ENCODE measurements at places on chromosomes 16 and 17.

DNA sequence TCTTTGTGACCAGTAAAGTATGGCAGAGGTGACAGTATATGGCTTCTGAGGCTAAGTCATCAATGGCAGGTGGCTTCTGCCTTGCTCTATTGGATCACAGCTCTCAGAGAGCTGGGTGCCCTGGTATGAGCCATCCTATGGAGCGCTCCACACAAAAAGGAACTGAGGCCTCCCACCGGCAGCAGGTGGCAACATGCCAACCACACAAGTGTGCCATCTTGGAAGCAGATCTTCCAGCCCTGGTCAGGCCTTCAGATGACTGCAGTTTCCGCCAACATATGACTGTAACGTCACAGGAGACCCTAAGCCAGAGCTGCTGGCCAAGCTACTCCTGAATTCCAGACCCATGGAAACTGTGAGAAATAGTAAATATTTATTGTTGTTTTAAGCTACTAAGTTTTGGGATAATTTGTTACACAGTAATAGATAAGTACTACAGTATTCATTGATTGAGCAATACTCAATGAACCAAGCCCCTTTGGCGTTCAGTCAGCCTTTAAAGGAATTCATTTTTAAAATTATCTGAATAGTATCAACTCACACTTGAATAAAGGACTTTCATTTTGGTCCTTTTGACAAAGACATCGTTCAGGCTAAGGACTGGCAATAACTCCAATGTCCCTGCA lies 69.4 kb upstream of the LHX1 start:
- DNase-seq = no peak

GRCh38 chr17:77404812-77405581 lies 264.2 kb downstream of the SEC14L1 start:
- DNase-seq = peak; percentile 48

- no peak for DNase-seq
Measured at GRCh38 chr17:28397687-28398279, 8.2 kb downstream of the SLC46A1 start.

GRCh38 chr17:14094676-14095601 lies 25.6 kb downstream of the COX10 start:
- no peak for DNase-seq
